CD4-positive, alpha-beta T cell treated with Interleukin-15 for 4 hours (primary cell): ENCODE measurements at places on chromosomes 5 and 9.

GRCh38 chr5:5497152-5497788 lies 74.8 kb downstream of the ICE1 start:
- DNase-seq: peak; percentile 12

- DNase-seq: no peak
Measured at GRCh38 chr9:88184976-88185375, 46.7 kb upstream of the SPATA31C2 start.

GRCh38 chr5:32369032-32369431 lies 56.3 kb upstream of the MTMR12 start:
- DNase-seq: no peak

GRCh38 chr9:83473488-83473971 lies 64.7 kb downstream of the FRMD3 start:
- DNase-seq: no peak

DNA sequence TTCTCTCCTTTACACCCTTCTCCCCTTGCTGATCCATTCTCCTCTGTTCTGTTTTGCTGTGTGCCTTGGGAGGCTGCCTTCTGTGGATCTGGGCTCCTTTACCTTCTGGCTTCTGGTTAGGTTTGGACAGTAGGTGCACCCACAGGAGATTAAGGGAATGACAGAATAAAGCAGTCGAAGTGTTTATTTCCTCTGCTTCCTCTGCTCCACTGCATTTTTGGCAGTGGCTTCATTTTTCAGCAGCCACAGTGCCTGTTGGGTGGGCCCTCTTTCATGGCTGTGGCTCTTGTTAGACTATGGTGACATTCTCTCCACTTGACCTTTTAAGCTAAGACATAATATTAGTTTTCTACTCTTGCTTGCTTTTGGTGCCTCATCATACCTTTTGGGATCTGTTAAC lies 144.1 kb downstream of the CCDC171 start:
- DNase-seq: no peak

DNA sequence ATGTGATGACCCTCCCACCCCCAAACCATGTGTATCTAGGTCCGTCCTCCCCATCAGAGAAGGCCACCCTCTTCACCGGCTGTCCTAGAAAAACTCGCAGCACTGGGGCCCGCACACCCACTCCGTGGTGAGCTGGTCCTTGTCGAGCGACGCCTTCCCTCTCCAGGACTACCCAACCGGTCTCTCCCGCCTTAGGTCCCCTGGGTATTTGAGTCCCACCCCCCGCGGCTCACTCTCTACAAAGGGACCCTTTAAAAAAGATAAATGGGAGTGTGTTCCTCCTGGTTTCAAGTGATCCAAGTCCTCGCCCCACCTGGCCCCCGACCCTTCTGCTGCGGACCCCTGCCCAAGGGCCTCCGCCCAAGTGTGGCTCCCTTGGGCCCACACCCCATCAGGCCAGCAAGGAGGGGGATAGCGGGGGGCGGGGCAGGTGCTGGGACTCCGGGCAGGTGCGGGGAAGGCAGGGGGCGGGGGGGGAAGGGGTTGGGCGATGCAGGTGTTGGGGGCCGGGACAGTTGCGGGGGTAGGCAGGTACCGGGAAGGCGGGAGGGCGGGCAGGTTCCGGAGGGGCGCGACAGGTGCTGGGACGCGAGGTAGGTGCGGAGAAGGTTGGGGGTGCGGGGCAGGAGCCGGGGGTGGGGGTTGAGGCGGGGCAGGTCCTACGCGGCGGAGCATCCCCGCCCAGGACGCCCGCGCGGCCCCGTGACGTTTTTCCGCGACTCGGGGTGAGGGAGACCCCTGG lies 970 bp upstream of the ARRDC1 start:
- DNase-seq: no peak

- no peak for DNase-seq
Measured at GRCh38 chr5:1031306-1031959, 22.8 kb downstream of the NKD2 start.

GRCh38 chr9:12933957-12934356 lies 159.1 kb downstream of the LURAP1L start:
- no peak for DNase-seq

GRCh38 chr5:160021831-160022446 lies 13.0 kb downstream of the TTC1 start:
- DNase-seq: peak; percentile 77

GRCh38 chr5:71597001-71597400 lies 9.9 kb downstream of the MCCC2 start:
- DNase-seq: no peak

DNA sequence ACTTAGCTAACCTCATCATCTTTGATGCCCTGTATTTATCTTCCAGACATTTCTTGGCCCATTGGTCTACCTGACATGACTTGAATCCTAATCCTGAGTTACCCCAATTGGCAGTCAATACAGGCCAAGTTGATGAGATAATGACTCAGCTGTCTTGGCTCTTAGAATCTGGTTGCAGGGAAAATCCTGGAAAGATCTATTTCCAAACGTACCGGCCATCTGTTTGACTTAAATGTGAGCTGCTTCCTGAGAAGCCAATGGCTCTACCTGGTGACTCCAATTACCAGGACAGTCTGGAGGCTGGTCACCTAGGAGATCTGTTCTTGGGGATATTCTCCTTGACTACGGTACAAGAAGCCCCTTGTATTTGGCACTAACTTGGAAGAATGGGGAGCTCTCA lies 475.2 kb upstream of the BRINP1 start:
- DNase-seq: no peak

DNA sequence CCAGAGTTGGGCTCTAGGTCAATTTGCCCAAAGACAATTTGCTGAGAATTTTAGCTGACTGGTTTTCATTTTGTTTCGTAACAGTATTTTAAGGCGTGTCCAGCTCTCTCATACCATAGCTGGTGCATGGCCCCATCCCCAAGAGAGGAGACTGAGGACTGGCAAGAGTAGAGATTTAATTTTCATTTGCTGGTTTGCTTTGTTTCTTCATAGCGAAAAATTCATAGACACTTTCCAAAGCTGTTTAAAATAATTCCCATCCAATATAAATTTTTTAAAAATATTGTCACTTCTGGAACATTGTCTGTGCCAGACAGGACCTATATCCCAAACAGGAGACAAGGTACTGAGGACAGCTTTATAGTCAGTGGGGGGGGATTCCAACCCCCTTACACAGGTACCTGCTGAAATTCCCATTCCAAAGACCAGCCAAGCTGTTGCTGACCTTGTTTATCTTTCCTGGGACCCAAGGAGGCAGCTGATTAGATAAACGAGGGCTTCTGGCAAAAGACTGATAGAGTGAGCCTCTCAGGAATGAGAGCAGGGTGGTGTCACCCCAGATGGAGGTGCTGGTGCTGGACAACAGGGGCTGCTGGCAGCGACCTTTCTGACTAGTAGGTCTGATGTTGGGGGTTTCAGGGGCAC lies 6.8 kb upstream of the ANGPTL2 start:
- DNase-seq: no peak

- DNase-seq: no peak
Measured at GRCh38 chr9:33234511-33235467, 5.2 kb upstream of the SPINK4 start.

GRCh38 chr9:12014488-12014887 lies 678.7 kb upstream of the TYRP1 start:
- DNase-seq: no peak

- DNase-seq: peak; percentile 40
Measured at GRCh38 chr9:109880276-109881169, 100.5 kb downstream of the PALM2AKAP2 start.

- no peak for DNase-seq
Measured at GRCh38 chr5:64792469-64792868, 23.7 kb downstream of the CWC27 start.

- no peak for DNase-seq
Measured at GRCh38 chr9:4665357-4665756, 923 bp downstream of the SPATA6L start.

DNA sequence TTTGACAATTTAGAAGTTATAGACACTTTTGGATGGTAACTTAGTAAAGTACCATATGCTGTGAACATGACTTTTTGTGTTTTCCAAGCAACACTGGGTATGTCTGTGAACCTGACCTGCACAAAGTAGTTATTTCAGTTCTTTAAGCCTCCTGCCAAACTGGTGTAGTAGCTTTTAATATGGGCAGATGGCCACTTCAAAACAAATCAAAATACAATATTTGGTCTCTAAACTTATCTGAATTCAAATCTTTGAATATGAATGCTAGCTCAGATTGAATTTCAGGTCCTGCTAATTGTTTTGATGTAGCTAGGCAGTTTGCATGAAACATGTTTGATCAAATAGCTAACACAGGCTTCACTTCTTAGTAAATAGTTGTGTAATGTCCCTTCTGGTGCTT lies 1176.7 kb upstream of the CDH9 start:
- DNase-seq: no peak

- no peak for DNase-seq
Measured at GRCh38 chr5:117463881-117464570, 889.4 kb upstream of the SEMA6A start.

DNA sequence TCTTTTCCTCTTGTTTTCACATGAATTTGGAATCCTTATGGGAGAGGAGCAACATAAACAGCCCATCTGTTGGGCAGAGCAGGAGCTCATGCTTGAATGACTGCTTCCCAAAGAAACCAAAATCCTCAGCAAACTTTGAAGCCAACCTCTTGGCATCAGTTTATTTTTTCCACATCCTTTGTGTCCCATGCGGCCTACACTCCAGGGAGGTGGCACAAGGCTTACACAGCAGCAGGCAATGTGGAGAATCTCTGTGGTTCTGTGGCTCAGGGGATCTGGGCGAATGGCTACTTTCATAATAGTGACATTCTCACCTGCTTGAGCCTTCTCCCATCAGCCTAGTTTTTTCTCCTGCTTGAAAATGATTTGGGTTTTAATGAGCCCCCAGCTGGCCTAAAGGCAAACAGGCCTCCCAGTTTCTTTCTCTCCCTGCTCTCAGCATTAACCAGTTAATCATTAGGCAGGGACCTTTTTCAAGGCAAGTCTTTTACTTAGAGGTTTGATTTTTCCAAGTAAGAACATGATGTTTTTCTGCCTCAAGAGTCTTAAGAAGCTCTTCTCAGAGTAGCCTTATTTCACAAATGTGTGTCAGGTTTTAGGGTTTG lies 370.3 kb downstream of the ARHGEF28 start:
- no peak for DNase-seq

DNA sequence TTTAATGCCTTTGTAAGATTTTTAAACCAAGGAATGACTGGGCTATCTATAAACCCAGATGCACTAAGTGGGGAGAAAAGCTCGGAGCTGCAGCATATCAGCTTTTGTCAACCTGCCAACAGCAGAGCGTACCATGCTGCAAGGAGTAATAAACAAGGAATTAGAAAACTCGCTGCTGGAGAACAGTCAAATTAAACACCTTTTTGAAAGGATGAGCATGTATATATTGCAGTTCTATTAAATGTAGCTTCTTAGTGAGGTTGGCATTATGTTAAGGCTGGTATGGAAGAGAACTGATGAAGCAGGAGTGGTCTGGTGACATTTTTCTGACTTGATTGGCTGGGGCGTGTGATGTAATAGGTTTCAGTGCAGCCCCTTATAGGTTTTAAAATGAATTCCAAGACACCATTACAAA lies 74.7 kb downstream of the PIK3R1 start:
- DNase-seq: no peak

DNA sequence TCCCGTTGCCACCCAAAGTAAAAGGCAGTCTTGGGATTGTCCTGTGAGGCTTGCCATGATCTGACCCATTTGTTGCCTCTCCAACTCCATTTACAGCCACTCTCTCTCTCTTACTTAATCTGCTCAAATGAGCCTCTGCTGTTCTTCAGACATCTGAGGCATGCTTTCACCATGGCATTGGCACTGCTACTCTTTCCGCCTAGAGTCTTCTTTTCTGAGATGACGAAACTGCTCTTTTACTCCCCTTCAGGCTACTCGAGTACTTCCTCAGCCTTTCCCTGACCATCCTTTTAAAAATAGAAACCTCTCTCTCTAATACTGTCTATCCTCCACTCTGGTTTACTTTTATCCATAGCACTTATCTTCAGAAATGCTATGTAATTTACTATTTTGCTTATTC lies 9.0 kb downstream of the FOCAD start:
- DNase-seq: no peak

GRCh38 chr5:51039424-51040329 lies 343.6 kb upstream of the ISL1 start:
- DNase-seq: no peak

DNA sequence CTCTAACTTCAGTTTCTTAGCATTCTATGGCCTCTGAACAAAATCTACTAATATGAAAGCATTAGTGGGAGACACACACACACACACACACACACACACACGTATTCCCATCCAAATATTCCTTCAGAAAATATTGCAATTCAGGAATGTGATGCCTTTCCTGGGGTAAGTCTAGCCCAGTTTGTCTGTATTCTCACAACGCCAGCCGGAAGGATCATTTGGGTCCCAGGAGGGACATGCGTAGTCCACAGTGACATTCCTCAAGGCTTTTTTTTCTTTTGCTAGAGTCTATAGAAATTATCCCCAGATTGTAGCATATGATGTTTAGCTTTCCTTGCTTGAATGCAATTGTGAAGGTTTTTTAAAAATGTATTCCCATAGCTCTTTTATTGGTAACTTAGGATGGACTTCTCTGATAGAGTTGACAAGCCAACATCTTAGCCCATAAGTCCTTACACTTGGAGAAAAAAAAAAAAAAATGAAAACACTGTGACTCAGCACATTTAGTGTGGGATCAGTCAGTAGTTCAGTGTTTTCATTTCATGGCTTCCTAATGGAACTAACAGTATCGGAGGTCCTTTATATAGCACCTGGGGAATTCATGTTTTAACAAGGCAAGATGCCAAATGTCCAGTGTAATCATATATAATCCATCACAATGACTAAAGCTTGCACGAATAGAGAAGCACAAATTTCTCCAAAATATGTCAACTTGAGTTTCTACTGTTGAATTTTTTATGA lies 316.5 kb downstream of the DIRAS2 start:
- DNase-seq: no peak

- no peak for DNase-seq
Measured at GRCh38 chr9:75063556-75064305, 24.2 kb downstream of the NMRK1 start.

DNA sequence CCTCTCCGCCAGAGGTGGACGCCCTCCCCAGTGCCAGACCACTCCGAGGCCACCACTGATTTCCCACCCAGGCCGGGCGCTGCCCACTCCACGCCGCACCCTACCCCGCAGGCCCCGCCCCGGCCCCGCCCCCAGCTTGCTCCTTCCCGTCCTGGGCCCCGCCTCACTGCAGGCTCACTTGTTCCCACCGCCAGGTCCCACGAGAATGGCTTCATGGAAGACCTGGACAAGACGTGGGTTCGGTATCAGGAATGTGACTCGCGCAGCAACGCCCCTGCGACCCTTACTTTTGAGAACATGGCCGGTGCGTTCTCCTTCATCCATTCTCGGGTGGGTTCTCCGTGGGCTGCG lies 6.5 kb downstream of the LRRC26 start:
- DNase-seq: no peak

- DNase-seq: no peak
Measured at GRCh38 chr9:80320480-80320879, 748.7 kb downstream of the TLE4 start.
